ENCODE measurements at places on chromosomes 6 and 20. TPM values are rescaled to one million over a fixed set of nuclear protein-coding genes. Genes with fewer than 3 reads are reported as not detected.

- no peak overlapping the region for H3K4me3 ChIP-seq
- peaks cover 17% of the 10 kb centered on the region for H3K36me3 ChIP-seq
- H3K27me3 ChIP-seq, result no peaks in the 10 kb centered on the region
- H3K4me1 ChIP-seq, result no peaks in the 10 kb centered on the region
These were observed 11.9 kb downstream of the ASF1A start for GRCh38 chr6:118905851-118906250.

DNA sequence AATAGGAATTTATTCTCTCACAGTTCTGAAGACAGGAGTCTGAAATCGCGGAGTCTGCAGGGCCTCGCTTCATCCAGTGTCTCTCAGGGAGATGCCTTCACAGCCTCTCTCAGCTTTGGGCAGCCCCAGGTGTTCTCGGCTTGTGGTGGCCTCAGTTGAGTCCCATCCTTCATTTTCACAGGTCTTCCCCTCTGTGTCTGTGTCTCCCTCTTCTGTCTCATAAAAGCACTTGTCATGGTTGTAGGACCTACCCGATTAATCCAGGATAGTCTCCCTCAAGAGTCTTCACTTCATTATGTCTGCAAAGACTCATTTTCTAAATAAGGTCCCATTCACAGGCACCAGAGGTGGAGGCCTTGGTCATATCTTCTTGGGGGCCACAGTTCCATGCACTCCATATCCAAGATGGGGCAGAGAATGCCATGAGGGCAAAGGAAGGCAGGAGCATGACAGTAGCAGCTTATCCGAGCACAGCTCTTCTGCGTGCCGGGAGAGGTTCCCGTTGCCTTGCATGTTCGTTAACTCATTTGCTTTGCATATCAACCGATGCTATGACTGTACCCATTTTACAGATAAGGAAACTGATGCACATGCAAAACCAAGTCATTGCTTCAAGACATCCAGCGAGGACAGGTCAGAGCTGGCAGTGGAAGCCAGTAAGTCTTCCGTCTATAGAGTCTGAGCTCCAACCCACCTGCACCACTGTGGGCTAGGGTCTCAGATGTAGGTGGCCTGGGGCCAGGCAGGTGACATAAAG is 363.8 kb upstream of the SULF2 start:
- H3K27me3 ChIP-seq, result no peaks in the 10 kb centered on the region
- no peak overlapping the region for H3K4me3 ChIP-seq
- H3K27ac ChIP-seq, result no peak overlapping the region

DNA sequence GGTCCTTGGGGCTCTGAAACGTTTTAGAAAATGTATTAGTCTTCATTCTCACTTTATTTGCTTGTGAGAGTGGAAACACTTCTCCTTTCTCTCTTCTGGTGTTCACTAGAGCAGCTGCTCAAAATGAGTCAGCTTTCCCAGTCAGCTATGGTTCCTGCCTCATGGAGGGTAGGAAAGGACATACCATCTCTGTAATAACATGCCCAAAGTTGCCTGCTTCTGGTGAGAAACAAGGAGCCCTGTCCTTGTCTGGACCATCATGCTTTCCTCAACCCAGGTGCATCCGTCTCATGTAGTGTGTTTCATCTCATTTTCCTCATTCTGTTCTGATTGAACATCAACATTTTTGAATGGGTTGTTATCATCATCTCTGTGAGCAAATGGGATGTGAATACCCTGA is 17.1 kb upstream of the TINAG start:
- H3K4me3 ChIP-seq, result no peak overlapping the region
- H3K27ac ChIP-seq, result no peak overlapping the region
- no peaks in the 10 kb centered on the region for H3K4me1 ChIP-seq

GRCh38 chr6:148177589-148178233 is 164.9 kb upstream of the SASH1 start:
- DNase-seq, result no peak
- no peak overlapping the region for H3K4me3 ChIP-seq
- H3K27ac ChIP-seq, result no peak overlapping the region
- no peaks in the 10 kb centered on the region for H3K36me3 ChIP-seq
- H3K4me1 ChIP-seq, result no peaks in the 10 kb centered on the region

DNA sequence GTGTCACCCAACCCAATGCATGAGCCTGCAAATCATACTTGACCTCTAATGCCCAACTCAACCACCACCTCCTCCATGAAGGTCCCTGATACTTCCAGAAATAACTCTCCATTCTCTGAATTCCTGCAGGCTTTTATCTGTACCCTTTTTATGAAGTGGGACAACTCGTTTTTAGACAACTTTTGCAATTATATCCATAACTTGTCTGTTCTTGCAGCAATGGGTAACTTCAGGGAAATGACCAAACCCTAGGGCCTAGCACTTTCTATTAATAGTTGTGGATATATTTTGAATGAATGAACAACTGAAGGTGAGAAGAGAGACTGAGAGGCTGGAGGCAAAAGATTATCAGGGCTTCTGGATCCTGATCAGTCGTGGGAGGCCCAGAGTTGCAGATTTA is 236.6 kb upstream of the MOCS1 start:
- no peak for DNase-seq
- H3K4me3 ChIP-seq, result no peak overlapping the region
- H3K27ac ChIP-seq, result no peak overlapping the region
- H3K4me1 ChIP-seq, result no peaks in the 10 kb centered on the region

DNA sequence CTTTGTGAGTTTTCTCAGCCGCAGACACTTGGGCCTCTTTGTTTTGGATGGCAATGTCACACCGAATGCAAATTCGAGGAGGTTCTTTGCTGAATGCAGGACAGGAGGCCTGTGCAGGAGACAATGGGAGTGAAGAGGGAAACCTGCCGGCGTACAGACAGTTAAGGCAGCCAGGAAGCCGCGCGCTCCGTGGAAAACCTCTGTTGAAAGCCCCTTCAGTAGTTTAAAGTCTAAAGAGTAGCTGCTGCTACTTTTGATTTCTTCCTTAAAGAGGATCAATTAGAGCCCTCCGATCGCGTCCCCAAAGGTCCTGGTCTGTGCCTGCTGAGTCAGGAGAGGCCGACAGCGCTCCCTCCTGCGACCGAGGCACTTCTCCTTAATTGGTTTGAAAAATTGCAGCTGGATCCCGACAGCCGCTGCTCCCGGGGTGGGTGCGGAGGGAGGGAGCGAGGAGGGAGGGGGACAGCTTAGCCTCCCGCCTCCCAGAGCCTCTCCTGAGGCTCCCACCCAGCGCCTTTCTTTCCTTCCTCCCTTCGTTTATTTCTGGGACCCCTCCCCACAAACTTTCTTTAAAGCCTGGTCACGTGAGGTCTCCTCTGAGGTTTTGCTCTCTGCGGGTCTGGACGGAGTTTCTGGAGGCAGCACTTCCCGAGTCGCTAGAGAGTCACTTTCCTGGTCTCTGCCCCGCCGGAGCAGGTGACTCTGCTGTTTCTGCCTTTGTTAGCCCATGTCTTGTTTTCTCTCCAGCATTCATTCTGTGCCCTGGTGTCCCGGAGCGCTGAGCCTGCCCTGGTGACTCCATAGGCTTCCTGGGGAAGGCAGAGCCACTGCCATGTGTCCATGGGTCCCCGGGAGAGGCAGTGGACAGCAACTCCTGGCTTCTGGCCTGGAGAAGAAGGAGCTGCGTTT is 22.3 kb upstream of the RPP40 start:
- H3K36me3 ChIP-seq, result no peaks in the 10 kb centered on the region
- no peak for DNase-seq
- no peak overlapping the region for H3K27ac ChIP-seq
- H3K27me3 ChIP-seq, result peaks cover 3% of the 10 kb centered on the region
- peak overlapping the region; percentile 53 for H3K4me3 ChIP-seq
- peaks cover 17% of the 10 kb centered on the region for H3K4me1 ChIP-seq

DNA sequence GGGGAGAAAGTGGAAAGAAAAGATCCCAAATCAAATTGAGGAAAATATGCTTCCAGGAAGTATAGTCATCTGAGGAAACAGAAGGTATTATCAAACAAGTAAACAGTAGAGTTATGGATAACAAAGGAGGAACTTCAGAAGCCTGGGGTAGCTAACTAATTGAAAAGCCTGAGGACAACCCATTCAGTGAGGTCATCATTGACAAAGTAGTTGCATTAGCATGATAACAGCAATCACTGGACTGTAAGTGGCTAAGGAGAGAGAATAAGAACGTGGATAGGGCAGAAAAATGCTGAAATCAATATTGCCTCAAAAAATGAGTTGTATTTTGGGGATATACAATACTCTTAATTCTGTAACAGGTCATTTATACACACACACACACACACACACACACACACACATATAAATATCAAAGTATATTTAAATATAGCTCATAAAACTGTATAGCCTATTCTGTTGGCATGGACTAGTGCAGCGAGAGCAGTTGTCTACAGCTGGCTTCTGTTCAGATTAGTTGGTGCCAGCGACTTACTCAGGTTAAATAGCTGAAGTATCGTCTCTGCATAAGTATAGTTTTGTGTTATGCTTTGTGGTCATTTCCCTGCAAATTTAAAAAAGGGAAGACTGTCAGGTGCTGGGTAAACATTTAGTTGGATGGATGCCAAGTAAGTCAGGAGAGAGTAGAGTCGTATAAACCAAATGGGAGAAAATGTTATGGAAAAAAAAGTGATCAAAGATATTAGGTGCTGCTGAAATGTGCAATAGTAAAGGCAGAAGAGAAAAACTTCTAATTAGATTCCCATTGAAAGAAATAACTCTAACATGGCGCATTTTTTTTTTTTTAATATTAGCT is 33.8 kb upstream of the CTAGE9 start:
- no peaks in the 10 kb centered on the region for H3K36me3 ChIP-seq
- H3K27ac ChIP-seq, result no peak overlapping the region
- no peak overlapping the region for H3K4me3 ChIP-seq
- H3K4me1 ChIP-seq, result no peaks in the 10 kb centered on the region
- DNase-seq, result no peak

DNA sequence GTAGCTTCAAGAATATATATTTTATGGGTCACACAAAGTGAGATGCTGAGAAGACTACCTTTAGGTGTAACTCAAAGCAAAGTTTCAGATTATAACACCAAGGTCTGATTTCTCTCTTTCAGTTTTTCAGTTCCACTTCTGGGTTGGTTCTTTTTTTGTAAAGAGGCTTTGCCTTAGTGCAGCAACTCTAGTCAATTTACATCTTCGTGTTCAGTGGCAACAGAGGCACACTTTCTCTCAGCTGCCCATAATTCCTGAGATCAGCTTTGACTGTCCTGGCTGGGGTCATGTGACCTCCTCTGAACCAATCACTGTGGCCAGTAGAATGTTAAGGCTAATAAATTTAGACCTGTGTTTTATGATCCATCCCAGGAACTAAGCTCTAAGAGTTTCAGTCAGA is 120.2 kb downstream of the TINAG start:
- H3K27ac ChIP-seq, result no peak overlapping the region
- no peak overlapping the region for H3K4me3 ChIP-seq
- no peaks in the 10 kb centered on the region for H3K36me3 ChIP-seq
- H3K27me3 ChIP-seq, result no peaks in the 10 kb centered on the region

DNA sequence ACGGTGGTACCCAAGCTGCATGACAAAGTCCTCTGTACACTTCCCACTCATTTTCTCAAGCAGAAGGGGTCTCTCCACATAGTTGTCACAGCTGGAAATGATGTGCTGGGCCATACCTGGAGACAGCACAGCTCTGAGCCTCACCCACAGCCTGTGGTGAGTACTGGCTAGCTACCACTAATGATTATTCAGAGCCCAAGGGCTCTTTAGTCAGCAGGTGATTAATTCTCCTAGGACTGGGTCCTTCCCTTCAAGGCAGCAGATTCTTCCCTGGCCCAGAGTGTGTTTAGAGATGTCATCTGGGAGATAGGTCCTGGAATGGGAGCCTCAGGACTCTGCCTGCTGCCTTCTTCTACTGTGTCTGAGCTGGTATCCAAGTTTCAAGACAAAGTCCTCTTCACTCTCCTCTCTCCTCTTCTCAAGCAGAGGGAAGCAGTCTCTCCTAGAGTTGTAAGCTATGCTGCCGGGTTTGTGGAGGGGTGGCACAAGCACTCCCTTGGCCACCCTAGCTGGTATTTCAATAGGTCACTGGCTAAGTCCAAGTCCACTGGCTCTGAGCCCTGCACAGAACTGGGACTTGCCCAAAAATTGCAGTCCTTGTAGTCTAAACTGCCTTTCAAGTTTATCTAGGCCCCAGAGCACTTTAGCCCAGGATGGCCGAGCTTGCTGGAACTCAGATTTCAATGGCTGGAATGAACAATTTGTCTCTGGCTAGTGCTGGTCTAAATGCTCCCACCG is 49.8 kb upstream of the VGLL2 start:
- DNase-seq, result no peak
- H3K27me3 ChIP-seq, result no peaks in the 10 kb centered on the region

- H3K4me1 ChIP-seq, result no peaks in the 10 kb centered on the region
- no peaks in the 10 kb centered on the region for H3K36me3 ChIP-seq
- no peak for DNase-seq
- H3K4me3 ChIP-seq, result no peak overlapping the region
These were observed 41.0 kb downstream of the CCN2 start for GRCh38 chr6:131910219-131910589.

DNA sequence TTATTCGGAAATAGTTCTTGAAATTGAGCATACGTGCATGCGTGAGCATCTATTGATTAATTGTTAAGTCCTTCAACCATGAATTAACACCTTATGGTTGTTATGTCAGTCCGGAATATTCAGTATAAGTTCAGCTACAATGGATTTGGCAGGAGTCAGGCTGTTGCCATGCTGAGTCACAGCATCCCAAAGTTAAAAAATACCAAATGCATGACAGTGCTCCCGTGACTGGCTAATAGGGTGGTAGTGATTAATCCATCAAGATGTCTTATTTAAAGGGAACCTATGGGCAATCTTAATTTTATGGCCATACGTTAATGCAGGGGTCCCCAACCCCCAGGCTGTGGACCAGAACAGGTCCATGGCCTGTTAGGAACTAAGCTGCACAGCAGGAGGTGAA is 10.5 kb downstream of the RAE1 start:
- H3K36me3 ChIP-seq, result peaks cover 30% of the 10 kb centered on the region
- H3K4me3 ChIP-seq, result no peak overlapping the region
- no peak for DNase-seq
- H3K27me3 ChIP-seq, result no peaks in the 10 kb centered on the region

GRCh38 chr20:51462566-51463276 is 79.8 kb downstream of the NFATC2 start:
- H3K36me3 ChIP-seq, result no peaks in the 10 kb centered on the region
- DNase-seq, result no peak
- H3K4me3 ChIP-seq, result no peak overlapping the region
- H3K27me3 ChIP-seq, result no peaks in the 10 kb centered on the region

Gene LTA
- 2.2 TPM for polyA plus RNA-seq

Gene BICRAL
- polyA plus RNA-seq, result 6.7 TPM

Gene TLDC2
- 0.48 TPM for polyA plus RNA-seq

Gene CD109
- polyA plus RNA-seq, result 1.5 TPM

Gene KIF25
- 1.5 TPM for polyA plus RNA-seq

Gene ZBTB12
- polyA plus RNA-seq, result 2.6 TPM

Gene BPIFB2
- polyA plus RNA-seq, result 0.73 TPM

Gene PDYN
- 1.3 TPM for polyA plus RNA-seq
